T follicular helper cell (primary cell): ENCODE measurements at places on chromosomes 2 and 18.

GRCh38 chr2:136137982-136138381, 20.0 kb upstream of the CXCR4 start:
- DNase-seq: no peak

GRCh38 chr2:42810971-42811811, 18.8 kb upstream of the HAAO start:
- DNase-seq: peak; percentile 22

DNA sequence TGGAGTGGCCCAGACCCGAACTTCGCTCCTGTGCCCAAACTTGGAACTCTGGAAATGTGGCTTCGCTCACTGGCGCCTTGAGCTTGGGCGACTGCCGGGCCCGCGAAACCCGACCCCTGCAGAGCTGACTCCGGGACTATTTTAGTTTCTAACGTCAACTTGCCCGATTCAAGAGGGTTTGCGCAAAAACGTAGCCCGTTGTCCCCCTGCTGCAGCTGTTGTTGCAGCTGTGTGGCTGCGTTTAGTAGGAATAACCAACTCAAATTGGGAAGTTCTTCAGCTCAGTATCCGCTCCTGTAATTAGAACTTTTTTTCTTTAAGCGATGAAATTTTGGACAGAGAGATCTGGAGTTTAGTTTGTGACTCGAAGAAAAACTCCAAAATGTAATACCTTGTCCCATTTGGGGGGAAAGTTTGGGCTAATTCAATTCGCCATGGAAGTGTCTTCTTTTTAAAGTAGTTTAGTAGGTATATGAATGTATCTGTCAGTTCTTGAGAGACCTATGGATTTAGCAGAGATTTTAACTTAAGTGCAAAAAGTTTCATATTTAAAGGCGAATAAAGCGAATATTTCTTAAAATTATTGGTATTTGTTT, 559 bp downstream of the MYL12A start:
- no peak for DNase-seq

DNA sequence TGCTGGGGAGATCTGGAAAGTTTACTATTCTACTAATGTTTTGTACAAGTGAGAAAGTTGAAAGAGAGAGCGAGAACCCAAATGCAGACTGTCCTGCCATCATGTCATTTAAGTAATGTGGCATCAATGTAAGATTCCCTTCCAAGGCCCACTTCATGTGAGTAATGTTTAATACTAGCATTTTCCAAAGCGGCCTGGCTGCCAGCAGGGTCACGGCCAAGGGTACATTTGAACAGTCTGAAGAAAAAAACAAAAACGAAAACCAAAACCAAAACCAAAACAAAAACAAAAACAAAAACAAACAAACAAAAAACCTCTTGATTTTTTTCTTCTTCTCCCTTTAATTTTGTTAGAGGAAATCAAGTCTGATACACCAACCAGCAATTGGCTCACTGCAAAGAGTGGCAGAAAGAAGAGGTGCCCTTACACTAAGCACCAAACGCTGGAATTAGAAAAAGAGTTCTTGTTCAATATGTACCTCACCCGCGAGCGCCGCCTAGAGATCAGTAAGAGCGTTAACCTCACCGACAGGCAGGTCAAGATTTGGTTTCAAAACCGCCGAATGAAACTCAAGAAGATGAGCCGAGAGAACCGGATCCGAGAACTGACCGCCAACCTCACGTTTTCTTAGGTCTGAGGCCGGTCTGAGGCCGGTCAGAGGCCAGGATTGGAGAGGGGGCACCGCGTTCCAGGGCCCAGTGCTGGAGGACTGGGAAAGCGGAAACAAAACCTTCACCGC, 2.2 kb downstream of the HOXD10 start:
- no peak for DNase-seq

DNA sequence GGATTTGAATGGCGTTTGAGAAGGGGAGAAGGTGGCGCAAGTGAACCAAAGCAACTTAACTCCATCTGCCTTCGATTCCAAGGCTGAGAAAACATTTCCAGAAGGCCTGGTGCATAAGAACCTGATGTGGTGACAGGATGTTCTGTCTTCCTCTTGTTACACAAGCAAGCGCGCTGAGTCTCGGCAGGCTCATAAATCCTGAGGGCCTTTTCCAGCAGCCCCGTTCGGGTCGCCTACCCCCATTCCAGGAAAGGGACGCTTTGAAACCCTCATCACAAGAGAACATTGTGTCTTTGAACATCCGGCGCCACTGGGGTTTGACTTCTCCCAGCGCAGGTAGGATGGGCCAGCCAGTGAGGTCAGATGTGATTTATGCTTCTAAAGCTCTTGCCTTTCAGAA, 403.5 kb downstream of the SETBP1 start:
- DNase-seq: no peak

GRCh38 chr2:80028584-80028983, 276.0 kb downstream of the LRRTM1 start:
- no peak for DNase-seq

DNA sequence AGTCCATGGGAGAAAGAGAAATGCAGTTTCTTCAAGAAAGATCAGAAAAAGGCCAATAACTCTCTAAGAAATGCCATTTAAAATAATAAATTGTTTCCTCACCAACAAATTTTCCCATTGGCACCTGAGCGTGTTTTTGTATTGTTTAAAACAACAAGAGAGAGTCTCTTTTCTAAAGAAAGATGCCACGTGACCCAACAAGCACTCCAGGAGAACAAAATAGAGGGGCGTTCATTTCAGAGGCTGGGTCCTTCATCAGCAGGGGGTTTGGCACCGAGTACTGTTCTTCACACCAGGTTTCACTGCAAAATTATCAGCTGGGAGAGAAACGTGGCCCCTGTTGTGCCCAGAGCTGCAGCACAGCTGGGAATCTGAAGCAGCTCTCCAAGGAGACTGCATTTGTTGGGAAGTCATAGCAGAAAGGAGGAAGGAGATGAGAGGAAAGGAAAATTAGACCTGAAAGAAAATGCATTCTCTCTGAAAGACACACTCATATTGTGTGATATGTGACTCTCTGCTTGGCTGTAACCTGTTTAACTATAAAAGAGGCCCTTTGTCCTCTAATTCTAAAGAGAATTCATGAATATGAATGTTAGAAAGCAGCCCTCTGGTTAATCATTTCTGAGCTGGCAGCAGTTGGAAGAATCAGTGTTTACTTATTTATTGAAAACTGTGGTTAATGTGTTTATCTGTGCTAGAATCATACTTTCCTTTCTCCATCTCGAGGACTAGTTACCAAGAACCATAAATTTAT, 205.3 kb upstream of the CDH20 start:
- DNase-seq: no peak

- DNase-seq: no peak
Measured at GRCh38 chr2:127128445-127128904, 21.5 kb upstream of the BIN1 start.

DNA sequence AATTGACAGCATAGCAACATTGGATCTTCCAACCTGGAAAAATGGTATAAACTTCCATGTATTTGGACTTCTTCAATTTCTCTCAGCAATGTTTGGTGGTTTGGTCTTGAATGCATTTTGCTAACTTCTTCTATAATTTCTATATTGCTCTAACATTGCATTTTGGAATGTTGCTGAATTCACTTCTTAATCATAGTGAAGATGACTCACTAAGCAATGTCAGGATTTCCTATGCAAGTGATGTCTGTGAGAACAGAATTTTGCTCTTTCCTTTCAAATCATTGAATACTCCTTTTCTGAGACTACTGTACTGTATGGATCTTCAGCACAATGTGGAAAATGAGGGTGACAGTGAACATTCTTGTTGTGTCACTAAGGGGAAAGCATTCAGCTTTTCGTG, 28.9 kb upstream of the CDH19 start:
- no peak for DNase-seq

- DNase-seq: no peak
Measured at GRCh38 chr2:205685314-205686055, 3.2 kb downstream of the NRP2 start.

DNA sequence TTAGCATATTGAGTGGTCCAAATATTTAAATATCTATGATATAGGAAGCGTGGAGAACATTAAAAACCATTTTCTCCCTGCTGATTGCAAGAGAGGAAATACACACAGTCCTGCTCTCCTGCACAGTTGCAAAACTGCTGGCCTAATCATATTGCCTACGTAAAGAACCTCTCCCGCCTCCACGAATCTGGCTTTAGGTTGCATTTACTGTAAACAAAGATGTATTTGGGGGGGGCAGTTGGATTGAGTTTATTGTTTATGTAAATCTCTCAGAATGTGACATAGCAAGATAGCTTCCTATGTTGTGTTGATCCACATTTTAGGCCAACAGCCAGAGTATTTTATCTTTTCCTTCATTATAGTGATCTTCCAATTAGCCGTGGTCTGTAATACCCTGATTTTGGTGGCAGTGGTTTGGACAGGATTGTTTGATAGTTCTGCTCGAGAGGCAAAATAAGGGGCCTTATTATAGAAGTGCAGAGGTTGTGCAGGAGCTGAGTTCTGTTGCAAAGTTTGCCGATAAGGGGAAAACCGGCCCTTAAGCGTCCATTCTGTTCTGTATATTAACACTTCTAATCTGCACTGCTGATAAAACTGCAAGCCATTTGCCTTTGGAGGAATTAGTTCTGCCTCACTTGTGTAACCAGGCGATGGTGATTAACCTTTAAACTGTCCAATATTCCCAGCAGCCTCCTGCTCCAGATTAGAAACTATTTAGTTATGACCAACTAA, 101.6 kb upstream of the SIX3 start:
- DNase-seq: no peak

- no peak for DNase-seq
Measured at GRCh38 chr18:26196605-26197004, 29.6 kb upstream of the TAF4B start.

GRCh38 chr2:205156457-205156856, 525.8 kb upstream of the NRP2 start:
- no peak for DNase-seq

- no peak for DNase-seq
Measured at GRCh38 chr2:235666213-235666781, 172.5 kb downstream of the AGAP1 start.

DNA sequence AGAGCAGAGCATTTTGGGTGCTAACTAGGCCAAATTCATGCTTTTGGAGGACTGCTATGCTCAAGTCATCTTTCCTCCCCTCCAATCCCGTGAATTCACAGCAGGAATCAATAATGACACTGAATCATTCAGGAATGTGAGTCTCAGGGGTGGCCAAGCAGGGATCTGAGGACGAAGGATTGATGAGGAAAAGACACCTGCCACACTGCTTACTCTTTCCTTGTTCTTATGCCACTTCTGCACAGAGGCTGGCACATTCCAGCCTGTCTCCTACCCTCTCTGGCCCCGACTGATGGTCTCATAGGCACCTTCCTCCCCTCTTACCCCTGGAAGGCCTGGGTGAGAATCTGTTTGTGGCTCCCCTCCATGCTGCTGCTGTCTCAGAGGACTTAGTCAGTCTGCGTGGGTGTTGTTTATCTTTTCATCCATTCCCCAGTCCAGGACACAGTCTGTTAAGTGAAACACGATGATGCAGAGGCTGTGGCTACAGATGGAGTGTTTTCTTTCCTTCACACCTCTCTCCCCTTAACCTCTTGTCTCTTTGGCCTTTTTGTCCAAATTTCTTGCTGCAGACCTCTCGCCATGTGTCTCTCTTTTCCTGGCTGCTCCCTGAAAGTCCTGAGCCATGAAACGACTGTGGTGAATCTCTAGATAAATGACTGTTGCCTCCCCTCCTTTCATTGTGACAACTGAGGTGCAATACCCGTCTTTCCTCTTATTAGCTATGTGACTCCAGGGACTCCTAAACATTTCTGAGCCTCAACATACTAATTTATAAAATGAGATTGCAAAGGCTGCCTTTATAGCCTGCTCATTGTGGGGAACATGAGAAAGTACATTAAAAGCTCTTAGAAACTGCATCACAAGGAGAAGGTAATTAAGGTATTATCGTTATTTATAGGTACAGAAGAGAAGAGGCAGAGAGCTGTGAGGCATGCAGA, 86.9 kb downstream of the RDH14 start:
- no peak for DNase-seq

DNA sequence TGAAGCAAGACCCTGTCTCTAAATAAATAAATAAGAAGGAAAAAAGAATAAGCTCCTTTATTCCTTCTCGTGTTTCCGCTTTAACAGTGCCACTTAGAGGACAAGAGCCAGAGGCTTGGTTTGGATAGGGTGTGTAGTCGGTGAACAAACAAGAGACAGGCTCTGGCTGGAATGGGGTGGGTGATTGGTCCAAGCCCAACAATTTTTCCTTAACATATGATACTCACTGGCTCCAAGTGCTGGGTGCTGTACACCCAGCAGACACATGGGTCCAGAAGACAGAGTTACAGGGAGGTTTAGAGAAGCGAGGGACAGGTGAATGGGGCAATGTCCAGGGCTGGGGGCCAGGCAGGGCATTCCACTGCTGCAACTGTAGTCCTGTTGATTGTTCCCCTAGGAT, 77.8 kb downstream of the NCAPH start:
- no peak for DNase-seq

DNA sequence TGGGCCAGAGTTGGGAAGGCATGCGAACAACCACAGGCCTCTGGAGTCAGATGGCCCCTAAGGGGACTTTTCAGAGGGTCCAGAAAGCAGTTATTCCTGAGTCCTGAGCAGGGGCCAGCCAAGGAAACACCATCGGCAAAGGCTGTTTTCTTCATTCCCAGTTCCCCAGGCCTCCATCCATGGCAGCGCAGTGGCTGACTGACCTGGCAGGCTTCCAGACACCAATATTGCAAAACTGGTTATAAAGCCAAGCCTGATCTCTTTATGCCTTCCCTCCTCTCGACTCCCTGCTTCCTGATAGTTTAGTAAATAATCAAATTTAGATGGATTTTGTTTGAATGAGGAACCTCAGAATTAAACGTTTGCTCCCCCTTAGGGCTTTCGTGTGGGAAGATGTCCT, 133.4 kb upstream of the ITGA6 start:
- no peak for DNase-seq

- DNase-seq: no peak
Measured at GRCh38 chr2:80169811-80170594, 134.5 kb downstream of the LRRTM1 start.

- DNase-seq: no peak
Measured at GRCh38 chr2:45373534-45373933, 237.5 kb downstream of the SRBD1 start.

GRCh38 chr2:106205488-106205887, 11.4 kb upstream of the UXS1 start:
- DNase-seq: no peak

DNA sequence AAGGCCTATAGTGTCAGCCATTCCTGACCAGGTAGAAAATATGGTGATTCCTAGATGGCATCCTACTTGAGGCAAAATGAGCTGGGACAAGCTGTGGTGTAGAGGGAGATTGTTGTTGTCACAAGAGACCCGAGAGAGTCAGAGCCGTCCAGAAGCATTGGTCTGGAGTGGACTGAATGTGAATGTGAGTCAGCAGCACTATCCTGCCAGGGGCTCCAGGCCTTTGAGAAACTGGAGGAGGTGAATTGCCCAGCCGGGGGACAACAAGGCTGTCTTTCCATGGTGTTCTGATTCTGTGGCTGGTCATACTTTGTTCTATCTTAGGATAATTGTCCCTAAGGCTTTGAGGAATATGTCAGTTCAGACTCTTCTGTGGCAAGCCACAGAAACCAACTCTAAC, 29.4 kb upstream of the EIF2AK3 start:
- no peak for DNase-seq

- no peak for DNase-seq
Measured at GRCh38 chr2:27298391-27299080, 9.7 kb downstream of the UCN start.

GRCh38 chr18:13252686-13253410, 34.3 kb downstream of the LDLRAD4 start:
- no peak for DNase-seq

GRCh38 chr2:97948926-97949325, 46.8 kb downstream of the TMEM131 start:
- DNase-seq: no peak

GRCh38 chr18:74841248-74841647, 243.6 kb downstream of the ZNF407 start:
- DNase-seq: no peak
